Tibial nerve (tissue), 4 donors: ENCODE measurements at places on chromosomes 4 and X.

DNA sequence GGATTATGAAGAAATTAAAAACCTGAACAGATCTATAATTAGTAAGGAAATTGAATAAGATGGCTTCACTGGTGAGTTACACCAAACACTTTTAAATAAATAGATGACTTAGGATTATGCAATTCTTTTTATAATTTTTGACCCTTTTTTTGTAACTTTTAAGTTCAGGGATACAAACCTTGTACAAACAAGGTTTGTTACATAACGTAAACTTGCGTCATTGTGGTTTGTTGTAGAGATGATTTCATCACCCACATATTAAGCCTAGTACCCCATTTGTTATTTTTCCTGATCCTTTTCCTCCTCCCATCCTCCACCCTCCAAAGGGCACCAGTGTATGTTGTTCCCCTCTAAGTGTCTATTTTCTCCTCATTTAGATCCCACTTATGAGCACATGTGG is 75.7 kb downstream of the CPEB2 start:
- no peak for DNase-seq

GRCh38 chrX:2784026-2784425 is 32.2 kb downstream of the XG start:
- DNase-seq, result peak; percentile 36

DNA sequence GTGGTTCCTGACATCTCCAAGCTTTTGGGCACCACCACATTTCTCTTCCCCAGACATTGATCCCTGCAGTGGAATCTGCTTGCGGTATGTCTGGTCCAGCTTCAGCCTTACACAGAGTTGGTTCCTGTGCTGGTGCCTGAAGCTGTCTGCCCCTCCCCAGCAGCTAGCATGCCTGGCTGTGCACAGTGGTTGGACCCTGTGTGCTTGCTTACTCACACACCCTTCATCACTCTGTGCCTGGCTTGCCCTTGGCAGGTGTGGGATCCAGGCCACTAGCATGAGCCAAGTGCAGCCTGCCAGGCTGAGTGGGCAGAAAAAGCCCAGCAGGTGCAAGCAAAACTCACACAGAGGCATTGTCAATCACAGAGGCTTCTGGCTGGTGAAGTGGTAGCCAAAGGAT is 473.8 kb downstream of the ACTRT1 start:
- no peak for DNase-seq

DNA sequence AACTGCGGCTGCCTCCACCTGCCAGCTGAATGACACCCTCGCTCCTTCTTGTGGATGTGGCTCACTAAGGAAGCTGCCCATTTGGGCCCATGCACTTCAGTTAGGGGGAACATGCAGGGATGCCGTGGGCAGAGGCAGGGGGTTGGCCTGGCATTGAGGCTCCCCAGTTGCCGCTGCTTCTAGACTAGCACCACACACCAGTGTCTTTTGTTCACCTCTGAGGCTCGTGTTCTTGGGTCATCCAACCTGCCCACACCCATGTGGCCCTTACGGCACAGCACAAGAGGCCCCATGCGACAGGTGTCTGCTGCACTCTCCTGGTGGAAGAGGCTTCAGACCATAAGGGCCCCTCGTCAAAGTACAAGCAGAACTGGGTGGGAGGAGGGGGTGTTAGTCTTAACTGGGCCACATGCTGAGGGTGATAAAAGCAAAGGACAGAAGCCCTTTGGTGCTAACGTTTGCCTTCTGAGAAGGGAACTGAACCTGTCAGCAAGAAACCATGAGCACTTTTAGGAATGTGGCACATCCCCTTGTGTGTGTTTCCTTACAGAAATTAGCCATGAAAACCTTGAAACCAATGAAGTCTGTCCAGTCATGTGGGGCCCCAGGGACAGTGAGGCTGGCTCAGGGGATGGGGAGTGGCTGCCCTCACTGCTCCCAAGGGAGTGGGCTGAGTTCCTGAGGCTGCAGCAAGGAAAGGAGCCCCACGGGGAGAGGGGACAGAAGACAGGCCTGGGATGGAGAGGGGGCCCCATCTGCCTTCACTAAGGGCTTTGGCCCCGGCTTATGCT is 39.2 kb downstream of the MAP7D3 start:
- DNase-seq, result no peak

DNA sequence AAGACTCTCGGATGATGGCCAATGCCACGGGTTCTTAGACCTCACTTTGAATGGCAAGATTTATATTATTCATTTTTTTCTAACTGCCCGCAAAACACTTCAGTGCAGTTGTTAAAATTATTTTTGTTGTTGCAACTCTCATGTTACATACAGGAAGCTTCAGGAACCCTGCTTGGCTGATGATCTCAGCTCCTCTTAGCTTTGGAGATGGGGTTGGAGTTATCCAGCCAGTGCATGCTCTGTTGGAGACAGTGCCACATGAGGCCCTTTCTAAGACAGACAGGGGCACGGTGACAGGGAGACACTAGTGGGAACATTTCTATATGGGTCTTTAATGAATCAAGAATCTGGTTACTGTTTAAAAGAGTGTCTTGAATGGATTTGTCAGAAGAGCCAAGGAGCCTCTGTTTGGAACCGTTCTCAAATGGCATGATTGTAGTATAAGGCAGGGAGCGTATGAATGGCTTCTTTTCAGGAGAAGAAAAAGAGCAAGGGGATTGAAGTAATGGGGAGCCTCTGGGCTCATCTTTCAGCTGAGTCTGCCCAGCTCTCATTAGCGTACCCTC is 61.9 kb upstream of the ENPP6 start:
- DNase-seq, result no peak

DNA sequence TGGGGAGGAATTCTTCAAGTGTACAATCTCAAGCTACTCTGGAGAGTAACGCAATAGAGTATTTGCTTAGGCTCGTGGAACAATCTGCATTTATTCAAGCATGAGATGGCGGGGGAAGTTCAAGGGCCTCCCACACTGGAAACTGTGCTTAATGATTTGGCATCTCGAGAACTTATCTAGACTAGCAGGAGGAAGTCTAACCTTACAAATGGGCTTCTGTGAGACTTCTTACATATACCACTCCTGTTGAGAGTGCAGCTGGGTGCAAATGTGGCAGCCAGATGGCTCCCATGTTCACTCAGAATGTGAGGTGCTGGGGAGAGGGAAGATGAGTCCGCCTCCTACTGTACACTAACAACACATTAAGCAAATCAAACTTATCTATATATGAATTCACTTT is 29.3 kb upstream of the PTPN13 start:
- no peak for DNase-seq

- DNase-seq, result no peak
Observed at GRCh38 chr4:48047421-48047844, 30.9 kb downstream of the NIPAL1 start.

- DNase-seq, result no peak
Observed at GRCh38 chr4:79338148-79338547, 12.3 kb upstream of the NAA11 start.

DNA sequence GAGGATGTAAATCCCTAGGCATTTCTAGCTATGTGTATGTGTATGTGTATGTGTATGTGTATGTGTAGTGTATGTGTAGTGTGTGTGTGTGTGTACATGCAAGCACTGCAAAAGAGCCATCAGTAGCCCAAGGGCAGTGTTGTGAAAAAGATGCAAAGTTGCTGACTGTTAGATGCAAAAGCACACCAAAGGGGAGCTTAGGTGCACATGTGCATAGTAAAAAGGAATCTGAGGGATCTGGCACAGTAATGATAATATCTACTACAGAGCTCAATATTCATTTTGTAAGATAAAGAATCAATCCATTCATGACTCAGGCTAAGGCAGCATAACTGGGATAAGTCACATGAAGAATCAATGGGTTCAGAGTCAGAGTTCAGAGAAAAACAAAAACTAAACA is 80.2 kb downstream of the TMEM47 start:
- DNase-seq, result no peak

GRCh38 chr4:48042979-48043461 is 26.4 kb downstream of the NIPAL1 start:
- no peak for DNase-seq

- no peak for DNase-seq
Observed at GRCh38 chr4:47798165-47798564, 39.7 kb downstream of the CORIN start.

DNA sequence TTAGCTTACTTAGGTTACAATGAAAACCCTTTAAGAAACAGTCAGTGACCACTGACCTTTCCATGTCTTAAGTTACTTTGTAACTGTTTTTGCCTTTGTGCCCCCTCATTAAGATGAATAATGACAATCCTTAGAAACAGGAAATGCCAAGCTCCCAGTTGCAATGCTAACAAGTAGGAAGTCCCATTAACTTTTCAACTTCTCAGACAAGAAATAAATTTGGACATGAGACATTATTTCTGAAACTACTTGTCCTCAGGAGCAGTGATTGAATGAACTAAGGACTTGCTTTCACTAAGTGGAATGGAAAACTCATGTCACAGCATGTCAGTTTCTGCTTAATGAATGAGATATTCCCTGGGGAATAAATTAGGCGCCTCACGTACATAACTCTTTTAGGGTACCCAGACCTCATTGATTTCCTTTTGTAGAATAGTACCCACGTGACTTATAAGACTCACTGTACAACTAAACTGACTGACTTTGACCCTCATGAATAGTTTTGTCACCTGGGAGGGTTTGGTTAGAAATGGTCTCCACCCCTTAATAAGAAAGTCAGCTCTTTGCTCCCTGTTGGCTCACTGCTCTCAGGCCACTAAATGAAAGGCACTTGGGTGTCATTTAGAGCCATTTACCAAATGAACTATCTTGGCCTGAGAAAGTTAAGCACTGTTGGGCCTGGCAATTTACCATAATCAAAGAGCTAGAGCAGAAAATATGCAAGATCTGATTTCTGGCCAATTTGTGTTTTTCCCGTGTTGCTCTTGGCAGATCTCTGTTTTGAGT is 383.9 kb downstream of the RPA4 start:
- DNase-seq, result no peak

- DNase-seq, result no peak
Observed at GRCh38 chr4:131192318-131192717, 1956.8 kb upstream of the PCDH10 start.

GRCh38 chrX:70921709-70922352 is 9.1 kb downstream of the SLC7A3 start:
- DNase-seq, result no peak

GRCh38 chr4:5824635-5825034 is 68.3 kb downstream of the CRMP1 start:
- DNase-seq, result no peak

- DNase-seq, result no peak
Observed at GRCh38 chr4:152690706-152691651, 11.2 kb upstream of the TMEM154 start.
